ENCODE measurements at places on chromosomes 7 and 10.

DNA sequence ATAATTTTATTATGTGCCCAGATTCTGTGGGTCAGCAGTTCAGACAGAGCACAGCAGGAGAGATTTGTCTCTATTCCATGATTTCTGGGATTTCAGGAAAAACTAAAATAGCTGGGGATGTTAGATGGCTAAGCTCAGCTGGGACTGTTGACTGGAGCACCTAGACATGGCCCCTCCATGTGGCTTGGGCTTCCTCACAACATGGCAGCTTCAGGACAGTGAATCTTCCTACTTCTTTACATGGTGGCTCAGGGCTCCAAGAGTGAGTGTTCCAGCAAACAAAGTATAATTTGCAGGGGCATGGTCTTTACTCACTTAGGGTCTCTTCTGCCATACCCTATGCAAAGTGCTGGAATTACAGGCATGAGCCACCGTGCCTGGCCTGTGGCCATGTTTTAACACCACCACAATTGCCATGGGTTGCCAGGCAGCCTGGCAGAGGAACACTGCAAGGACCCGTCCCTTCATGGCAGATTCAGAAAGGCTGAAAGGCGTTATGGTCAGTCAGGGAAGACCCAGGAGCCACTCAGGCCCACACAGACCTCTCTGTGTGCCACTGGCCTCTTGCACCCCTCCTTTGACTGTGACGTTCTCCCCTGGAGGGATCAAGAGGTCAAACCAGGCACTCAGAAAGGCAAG, 50.8 kb upstream of the ZMIZ1 start:
- DNase-seq = no peak

DNA sequence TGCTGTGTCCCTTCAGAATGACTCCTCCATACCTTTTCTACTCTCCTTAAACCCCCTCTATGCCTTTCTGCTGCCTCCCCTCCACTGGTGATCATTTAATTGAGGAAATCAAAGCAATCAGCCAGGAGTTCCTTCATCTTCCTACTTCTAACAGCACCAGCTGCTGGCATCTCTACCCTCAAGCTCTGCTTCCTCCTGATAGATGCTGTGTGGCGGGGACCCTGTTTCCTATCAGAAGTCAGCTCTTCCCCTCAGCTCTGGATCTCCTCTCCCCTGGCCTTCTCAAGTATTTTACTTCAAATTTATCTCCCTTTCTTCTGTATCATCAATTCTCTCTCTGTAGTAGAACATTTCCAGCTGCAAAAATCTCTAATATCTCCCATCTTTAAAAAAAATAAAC, 183.7 kb downstream of the ELMO1 start:
- DNase-seq = no peak

- DNase-seq = no peak
These were observed 107.1 kb downstream of the C10orf90 start for GRCh38 chr10:126563361-126563760.

DNA sequence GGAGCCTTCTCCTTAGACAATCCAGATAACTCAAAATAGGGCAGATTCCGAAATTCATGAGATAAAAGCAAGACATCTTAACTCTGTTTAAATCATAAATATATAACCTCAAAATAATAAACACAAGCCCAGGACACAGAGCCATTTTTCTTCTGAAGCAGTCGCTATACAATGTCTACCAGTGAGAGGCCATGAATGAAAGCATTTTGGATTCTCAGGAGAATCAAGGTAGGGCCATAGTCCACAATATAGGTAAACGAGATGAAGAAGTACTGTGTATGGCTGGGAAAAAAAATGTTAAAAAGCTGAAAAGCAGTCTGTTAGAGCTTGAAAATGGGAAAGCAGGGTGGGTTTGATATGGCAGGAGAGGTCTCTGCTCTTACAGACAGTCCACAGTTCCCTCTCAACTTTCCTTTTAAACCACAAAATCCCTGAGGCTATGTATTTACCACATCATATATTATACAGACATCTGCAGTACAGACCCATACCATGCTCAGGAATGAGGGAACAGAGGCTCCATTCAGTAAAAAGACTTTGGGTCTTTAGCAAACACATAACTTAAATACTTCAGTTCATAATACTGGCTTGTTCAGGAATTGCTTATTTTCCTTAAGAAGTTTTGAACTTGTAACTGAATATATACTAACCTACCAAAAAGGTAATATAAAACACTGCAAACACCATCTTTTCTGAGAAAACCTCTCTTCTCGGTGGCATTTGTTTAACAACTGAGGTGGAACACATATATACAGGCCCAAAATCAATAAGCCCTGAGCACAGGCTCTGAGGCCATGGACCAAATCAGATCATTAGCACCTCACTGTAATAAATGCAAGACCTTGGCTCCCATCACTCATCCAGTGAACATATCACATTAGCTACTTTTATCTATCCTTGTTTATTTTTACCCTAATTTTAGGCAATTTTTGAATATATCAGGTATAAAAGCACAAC, 109.3 kb downstream of the SORBS1 start:
- DNase-seq = no peak

- no peak for DNase-seq
These were observed 279.5 kb downstream of the CELF2 start for GRCh38 chr10:11297136-11297535.

- DNase-seq = no peak
These were observed 9.3 kb upstream of the TET1 start for GRCh38 chr10:68550747-68551411.

DNA sequence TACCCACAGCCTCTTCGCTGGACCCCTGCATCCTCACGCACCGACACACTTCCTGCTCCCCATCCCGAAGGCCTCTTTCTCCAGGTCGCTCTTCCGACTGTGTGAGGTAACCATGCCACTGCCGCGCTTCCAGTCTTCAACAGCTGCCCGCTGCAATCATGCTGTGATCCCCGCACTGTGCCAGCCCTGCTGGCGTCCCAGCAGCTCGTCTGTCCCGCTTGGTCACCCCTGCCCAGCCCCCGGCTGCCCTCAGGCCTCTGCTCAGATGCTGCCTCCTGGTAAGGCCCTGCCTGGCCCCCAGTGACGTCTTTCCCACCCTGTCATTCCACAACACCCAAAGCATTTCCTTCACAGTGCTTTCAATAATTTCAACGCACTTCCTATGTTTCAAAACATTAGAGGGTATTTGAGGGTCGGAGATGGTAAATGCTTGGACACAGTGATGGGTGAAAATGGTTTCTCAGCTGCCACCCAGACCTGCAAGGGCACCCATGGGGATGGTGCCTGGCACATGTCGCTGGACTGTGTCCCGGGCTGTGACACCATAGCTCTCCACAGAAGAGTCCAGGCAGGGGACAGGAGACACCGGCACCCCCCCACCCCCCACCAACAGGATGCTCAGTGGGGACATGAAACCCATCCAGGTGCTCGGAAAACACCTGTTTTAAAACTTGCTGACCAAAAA, 125.2 kb downstream of the MAD1L1 start:
- no peak for DNase-seq

- peak; percentile 15 for DNase-seq
These were observed 70.6 kb downstream of the FOXL3 start for GRCh38 chr7:360454-361100.

All from left ventricle myocardium superior (tissue), 1 donor.